ENCODE measurements at places on chromosomes 7 and 10.

DNA sequence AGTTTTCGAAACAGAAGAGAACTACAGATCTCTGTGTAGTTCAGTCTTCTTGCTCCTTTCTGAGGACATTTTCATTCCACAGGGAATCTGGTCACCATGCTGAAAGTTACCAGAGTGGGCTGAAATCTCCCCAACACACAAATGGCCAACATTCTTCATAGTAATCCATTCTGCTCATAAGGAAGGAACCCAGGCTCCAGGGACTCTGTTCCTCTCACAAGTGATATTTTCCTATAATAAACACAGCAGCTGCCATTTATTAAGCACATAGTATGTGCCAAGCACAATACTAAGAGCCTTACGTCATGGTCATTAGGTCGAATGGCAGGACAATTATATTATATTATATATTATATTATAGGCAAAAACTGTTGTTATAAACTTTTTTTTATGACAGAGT is 109.8 kb downstream of the RAB11FIP2 start:
- DNase-seq: no peak

DNA sequence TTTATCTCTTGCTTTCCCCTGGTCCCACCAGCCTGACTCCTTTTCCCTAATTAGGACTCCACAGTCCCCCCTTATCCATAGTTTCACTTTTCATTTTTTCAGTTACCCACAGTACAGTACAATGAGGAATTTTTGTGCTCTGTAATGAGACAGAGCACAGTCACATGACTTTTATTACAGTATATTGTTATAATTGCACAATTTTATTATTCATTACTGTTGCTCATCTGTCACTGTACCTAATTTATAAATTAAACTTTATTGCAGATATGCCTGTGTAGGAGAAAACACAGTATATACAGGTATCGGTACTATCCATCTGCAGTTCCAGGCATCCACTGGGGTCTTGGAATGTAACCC is 125.4 kb downstream of the KCNMA1 start:
- no peak for DNase-seq

- no peak for DNase-seq
These were observed 410.5 kb upstream of the C7orf33 start for GRCh38 chr7:148180075-148180474.

DNA sequence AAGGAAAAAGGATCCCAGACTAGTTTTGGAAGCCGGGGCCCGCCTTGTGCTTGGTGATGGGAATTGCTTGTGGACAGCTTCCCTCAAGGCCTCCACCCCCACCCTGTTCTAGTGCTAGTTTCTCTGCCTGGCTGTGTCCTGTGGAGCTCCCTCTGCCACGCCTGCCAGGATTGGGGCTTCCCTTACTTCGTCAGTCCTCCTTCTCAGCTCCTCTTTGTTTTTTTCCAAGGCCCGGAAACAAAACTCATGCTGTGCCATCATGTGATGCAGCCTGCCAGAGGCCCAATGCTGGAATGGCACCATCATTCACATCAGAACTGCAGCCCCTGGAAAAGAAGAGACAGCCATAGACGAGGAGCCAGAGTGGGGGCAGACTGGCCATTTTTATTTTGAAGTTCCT is 11.2 kb downstream of the YKT6 start:
- no peak for DNase-seq

GRCh38 chr10:60427709-60428386 is 38.2 kb upstream of the ANK3 start:
- no peak for DNase-seq

- DNase-seq: no peak
These were observed 44.7 kb upstream of the MXI1 start for GRCh38 chr10:110162741-110163145.

GRCh38 chr7:128867241-128867640 is 4.6 kb downstream of the ATP6V1F start:
- DNase-seq: no peak

DNA sequence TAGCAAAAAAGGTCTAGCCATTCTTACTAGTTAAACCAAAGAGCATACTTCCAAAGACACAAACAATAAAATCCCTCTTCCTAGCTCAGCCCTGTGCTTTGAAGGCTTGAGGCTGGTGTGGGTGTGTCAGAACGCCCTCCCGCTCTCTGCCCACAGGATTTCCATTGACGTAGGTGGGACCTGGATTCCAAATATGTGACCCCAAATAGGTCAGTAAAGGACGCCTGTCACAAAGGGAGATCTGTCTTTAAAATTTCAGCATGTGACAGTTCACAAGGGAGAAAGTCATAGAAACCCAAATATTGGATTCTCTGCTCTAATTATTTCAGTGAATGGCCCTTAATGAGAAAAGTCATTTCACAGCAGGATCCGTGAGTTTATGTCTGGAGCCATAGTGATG is 39.9 kb upstream of the LYZL1 start:
- no peak for DNase-seq
